ENCODE measurements at places on chromosomes 3 and 15.

DNA sequence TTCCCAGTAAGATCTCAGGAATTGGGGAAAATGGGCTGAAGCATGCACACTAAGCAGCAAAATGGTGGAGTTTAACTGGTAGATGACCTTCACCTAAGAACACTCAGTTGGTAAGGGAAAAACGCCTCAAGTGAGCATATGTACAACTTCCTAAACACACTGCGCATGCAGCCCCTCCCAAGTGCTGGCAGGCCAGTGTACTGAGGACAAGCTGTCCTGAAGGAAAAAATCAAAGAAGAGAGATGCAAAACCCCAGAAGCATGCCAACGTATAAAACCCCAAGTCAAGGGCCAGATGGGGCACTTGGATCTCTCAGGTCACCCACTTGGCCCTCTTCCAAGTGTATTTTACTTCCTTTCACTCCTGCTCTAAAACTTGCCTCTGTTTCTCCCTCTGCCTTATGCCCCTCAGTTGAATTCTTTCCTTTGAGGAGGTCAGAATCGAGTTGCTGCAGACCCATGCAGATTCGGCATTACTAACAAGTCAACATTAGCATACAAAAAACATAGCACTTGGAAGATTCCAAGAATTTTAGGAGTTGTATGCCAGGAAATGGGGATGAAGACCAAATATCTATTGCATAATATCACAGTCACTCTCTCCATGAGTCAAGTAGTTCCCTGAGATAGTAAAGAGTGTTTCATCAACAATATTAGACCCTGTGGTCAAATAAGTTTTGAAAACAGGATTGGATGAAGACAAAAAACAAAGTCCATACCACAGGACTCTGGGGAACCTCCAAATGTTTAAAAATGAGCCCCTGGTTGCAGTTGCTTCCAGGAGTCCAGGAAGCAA lies 10.8 kb upstream of the FYCO1 start:
- DNase-seq: peak; percentile 77

DNA sequence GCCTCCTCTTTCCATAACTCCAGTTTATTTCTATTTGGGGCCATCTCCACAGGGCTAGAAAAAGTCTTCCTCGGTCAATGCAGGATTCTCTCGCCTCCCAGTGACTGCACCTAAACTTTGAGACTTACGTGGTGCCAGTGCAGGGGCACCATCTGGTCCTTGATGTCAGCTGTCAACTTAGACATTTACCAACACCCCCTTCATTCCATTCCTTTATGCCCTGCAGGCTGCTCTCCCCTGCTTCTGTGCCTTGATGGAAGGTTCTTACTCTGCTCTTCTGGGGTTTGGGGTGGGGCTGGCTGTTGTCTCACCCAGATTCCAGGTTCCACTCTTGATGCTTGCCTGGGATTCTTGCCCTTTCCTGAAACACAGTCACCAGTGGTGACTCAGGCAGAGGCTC lies 101.8 kb downstream of the ST8SIA2 start:
- DNase-seq: no peak

GRCh38 chr3:172074032-172074431 lies 34.7 kb downstream of the FNDC3B start:
- no peak for DNase-seq

DNA sequence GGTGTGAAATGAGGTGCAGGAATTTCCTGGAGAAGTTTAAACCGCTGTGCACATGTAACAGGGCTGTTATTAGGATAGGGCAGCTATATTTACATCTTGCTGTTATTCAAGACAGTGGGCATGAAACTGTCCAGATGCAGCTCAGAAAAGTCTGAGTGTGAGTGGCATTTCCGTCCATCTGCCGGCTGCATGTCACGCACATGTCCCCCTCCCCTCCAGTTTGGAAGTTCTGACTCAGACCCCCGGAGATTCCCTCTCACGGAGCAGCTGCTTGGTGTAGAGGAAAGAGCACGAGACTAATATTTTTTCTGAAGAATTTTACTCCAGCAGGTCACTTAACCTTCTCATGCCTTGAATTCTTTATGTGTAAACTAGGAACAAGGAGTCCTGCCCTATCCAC lies 69.8 kb downstream of the FEM1B start:
- DNase-seq: peak; percentile 68

- DNase-seq: no peak
These were observed 131.4 kb upstream of the UBE2E2 start for GRCh38 chr3:23071758-23072157.

- no peak for DNase-seq
These were observed 74.5 kb downstream of the RAB7A start for GRCh38 chr3:128800241-128801187.

GRCh38 chr15:46297766-46298165 lies 662.9 kb downstream of the SQOR start:
- DNase-seq: no peak

Data from EL (cell line).